ENCODE measurements at places on chromosomes 3 and 15. TPM values are rescaled to one million over a fixed set of nuclear protein-coding genes. Genes with fewer than 3 reads are reported as not detected.

GRCh38 chr15:66424963-66425612, 38.4 kb downstream of the MAP2K1 start:
- no peak for DNase-seq

SLC28A2 gene
- total RNA-seq: not detected

DNA sequence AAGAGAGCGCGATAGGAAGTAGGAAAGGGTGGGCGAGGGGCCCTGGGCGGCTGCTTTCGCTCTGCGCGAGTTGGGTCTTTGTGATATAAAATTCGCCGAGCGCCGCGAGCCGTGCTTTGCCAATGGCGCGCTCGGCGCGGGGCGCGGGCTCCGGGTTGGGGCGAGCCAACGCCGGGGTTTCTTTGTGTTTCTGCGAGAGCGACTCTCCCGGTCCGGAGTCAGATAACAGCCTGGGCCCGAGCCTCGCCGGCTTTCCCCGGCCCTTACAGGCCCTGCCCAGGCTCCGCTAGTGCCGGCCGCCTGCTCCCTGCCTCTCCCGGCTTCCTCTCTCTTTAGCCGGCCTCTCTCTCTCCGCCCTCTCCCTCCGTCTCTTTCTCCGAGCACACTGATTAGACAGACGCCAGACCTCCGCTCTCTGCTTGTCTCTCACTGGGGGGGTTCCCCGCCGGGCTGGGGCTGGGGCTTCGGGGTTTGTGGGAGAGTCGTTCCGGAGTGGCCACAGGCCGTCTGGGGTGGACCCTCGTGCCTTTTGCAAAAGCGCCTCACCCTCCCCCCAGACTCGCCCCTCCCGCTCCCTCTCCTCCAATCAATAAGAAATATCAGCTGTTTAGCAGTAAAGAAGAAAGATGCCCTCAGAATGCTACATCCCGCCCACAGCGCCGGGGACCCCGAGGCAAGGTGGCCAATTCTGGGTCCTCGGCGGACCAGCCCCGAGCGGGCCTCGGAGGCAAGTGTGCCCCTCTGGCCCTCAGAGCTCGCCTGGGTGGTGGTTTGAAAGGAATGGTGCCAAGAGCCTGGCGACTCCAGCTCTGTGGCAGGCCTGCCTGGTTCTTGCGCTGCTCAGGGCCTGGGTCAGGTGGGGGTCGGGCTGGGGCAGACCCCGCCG, 2.9 kb downstream of the NR2F2 start:
- peak; percentile 49 for DNase-seq

CYP8B1 gene
- not detected for total RNA-seq

GRCh38 chr3:14869917-14870782, 51.4 kb downstream of the FGD5 start:
- DNase-seq: peak; percentile 60

- no peak for DNase-seq
Measured at GRCh38 chr3:190319660-190320059, 2.6 kb downstream of the CLDN1 start.

NR2E3 gene
- total RNA-seq: not detected

GRCh38 chr3:23129817-23130216, 73.3 kb upstream of the UBE2E2 start:
- no peak for DNase-seq

GRCh38 chr3:25536521-25537391, 108.7 kb downstream of the RARB start:
- DNase-seq: no peak

GRCh38 chr3:52314489-52314888, 1.6 kb upstream of the DNAH1 start:
- no peak for DNase-seq

GRCh38 chr3:116469546-116469945, 24.3 kb upstream of the LSAMP start:
- DNase-seq: no peak

CCR5 gene
- total RNA-seq: 0.81 TPM

- DNase-seq: no peak
Measured at GRCh38 chr3:124078953-124079911, 87.3 kb upstream of the ROPN1 start.

- no peak for DNase-seq
Measured at GRCh38 chr3:71197841-71198565, 385.5 kb downstream of the FOXP1 start.

DNA sequence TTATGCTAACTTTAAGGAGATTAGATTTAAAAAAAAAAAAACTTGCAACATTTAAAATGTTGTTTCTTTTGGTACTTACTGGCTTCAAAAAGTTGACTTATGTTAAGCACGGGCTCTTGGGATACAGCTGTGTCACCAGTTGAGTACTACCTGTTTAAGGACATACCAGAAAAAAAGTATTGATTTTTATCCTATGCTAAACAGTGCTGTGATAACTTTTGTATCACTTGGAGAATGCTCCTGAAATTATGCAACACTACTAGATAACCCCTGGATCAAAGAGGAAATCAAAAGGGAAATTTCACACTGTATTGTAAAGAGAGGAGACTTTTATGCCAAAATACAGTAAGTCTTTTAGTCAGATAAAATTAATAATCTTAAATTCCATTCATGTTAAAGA, 77.7 kb downstream of the SLMAP start:
- DNase-seq: no peak

- DNase-seq: no peak
Measured at GRCh38 chr15:54681584-54681983, 515.2 kb downstream of the RSL24D1 start.

DNA sequence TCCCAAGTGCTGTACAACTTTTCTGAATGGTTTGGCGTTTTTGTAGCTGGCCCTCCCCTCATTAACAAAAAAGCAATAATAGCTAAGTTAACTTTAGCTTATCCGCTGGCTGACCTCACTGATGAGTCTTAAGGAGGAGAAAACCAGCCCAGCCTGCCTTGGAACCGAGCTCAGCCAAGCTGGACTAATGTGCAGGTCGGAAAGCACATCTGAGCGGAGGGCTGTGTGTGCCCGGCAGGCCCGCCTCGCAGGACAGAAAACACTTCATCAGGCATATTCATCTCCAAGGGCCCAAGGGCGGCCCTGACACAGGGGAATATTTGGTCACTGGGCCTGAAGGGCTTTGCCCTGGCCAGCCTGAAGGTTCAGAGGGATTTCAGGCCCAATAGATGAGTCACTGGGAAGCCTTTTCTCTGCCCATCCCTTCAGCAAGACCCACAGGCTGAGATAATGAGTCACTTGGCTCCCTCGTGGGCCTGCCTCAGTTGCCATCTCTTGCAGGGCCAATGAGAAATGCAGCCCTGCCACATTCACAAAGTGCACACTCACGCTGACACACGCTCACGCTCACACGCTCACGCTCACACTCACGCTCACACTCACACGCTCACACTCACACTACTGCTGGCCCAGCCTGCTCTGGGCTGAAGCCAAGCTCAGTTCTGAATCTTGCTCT, 75.1 kb downstream of the SLC12A8 start:
- no peak for DNase-seq

SLC24A5 gene
- not detected for total RNA-seq
